ENCODE measurements at places on chromosomes 2 and 18.

DNA sequence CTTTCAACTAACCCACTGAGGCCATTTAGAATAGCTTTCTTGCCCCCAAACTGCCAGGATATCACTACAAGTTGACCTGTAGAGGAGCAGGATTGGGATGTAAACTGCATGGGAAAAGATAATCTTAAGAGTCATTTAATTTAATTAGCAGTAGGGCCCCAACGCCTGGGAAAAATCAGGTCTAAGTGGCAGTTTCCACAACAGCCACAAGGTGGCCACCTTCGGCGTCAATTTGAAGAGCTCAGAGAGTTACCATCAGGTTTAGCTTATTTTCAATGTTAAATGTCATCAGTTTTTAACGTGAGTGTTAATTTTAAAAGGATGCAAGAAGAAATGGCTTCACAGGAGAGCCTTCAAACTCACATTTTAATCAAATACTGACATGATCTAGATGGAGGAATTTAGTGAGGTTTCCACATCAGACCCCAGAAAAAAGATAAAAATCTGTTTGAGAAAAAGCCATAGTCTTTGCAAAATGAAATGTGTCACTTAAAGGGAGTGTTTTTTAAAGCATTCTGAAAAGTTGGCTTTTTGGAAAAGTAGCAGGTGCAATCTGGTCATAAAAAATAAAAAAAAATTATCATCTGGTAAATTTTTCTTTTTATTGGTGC lies 77.3 kb upstream of the UPP2 start:
- peak; percentile 17 for DNase-seq

DNA sequence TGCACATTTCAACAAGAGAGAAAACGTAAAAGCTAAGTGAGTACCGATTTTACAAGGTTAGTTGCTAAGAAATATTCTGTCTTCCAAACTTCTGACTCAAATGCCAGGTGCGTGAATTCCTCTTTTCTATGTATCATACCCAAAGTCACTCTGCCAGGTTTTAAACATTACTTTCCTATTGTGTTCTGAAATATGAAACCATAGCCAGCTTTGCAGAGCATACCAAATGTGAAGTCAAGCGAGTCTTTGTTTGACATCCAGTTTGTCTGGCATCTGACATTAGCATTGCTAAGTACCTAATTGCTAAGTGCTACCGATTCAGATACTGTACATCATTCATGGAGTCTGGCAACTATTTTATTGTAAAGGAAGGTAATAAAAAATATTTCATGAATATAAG lies 321.9 kb upstream of the GALNT5 start:
- DNase-seq = no peak

DNA sequence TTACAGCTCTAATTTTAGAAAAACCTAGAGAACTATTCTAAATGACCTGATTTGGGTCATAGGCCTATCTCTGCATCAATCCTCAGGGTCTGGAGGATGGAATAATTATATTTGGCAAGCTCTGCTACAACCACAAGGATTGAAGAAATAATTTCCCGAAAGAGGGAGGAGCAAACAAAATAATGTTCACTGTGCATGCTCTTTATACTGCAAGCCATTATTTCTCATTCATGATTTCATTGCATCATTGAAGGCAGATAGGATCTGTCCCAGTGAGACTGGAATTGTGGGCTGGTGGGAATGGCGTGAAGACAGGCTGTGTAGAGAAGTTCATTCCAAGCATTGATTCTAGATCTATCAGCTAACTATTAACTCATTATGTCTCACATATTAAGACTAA lies 12.7 kb upstream of the MAPRE2 start:
- no peak for DNase-seq

GRCh38 chr2:42558827-42559226 lies 9.6 kb upstream of the MTA3 start:
- no peak for DNase-seq

GRCh38 chr2:19809206-19809605 lies 92.6 kb downstream of the TTC32 start:
- DNase-seq = no peak

DNA sequence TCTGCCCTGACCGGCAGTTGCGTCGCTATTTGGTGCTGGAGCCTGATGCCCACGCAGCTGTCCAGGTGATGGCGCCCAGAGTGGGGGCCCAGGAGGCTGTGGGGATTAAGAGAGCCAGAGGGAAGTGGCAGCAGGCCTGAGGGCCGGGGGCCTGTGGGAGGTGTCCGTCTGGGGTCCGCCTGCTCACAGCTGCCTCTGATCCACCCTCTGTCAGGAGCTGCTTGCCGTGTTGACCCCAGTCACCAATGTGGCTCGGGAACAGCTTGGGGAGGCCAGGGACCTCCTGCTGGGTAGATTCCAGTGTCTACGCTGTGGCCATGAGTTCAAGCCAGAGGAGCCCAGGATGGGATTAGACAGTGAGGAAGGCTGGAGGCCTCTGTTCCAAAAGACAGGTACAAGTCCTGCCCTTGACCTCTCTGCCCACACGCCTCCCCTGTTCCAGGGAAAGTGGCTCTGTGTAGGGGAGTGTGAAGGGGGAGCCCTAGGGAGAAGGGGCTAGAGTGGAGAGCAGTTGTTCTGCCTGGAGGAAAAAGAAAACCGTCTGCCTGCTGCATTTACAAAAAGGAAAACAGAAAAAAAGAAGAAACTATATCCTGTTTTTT lies 11.6 kb downstream of the STK11IP start:
- no peak for DNase-seq

DNA sequence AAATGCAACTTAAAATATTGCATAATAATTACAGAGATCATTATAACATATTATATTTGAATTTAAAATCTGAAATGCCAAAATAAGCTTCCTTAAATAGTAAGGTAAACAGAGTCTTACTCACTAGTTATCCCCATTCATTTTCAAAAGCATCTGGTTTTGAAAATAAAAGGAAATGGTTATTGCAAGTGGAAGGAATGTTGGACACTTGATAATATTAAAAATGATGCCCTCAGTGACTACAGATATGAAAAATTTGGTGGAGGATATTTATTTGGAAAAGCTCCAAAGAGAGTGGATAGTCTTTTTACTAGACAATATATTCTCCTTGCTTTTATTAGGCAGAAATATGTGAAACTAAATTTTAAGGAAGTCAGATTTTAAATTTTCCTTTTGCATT lies 39.7 kb downstream of the CDH19 start:
- no peak for DNase-seq

- DNase-seq = no peak
These were observed 757 bp downstream of the HDHD2 start for GRCh38 chr18:47149457-47150028.

DNA sequence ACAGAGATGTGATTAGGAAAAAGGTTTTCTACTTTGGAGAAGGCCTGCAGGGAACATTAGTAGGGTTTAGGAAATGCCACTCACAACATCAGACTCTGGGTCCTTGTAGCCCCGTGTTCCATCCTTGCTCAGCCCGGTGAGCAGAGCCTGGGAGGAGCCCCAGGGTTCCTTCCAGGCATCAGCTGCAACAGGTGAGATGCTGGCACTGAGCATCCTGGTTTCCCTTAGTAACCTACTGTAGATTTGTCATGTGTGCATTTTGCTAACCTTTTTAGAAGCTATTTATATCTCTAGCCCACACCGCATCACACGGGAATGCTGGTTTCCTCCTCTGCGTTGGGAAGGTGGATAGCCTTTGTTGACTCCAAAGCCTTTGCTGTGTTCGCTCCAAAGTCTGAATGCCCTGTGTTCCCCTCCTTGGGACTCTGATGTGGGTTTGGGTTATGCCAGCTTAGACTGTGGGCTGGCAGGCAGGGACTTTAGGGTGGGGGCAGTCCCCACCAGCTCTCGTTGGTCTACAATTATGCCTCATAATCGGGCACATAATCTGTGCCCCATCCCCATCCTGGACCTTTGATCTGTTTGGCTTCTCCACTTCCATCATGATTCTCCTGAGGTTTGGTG lies 69.3 kb downstream of the TMEM247 start:
- no peak for DNase-seq

DNA sequence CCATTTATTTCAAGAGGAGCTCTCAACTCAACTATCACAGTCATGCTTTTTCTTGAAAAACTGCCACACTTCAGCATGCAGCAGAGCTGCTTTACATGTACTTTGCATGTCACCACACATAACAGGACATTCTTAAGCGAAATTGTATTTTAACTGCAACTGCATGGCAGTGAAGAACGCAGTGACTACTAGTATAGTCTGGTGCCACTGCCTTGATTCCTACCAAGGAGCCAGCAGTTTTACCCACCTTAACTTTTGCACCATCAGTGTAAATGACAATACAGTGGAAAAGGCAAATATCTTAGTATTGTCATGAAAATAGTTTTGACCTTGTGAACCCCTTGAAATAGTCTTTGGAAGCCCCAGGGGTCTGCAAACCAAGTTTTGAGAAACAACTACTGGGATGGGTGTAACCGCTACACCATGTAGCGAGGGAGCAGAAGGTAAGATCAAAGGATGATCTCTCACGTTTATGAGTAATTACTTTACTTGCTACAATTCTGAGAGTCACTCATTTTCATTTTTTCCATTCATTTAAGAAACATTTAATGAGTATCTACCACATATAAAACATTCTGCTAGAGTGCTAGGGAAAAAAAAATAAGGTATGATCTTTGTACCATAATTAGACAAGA lies 32.3 kb upstream of the MPP4 start:
- DNase-seq = no peak

DNA sequence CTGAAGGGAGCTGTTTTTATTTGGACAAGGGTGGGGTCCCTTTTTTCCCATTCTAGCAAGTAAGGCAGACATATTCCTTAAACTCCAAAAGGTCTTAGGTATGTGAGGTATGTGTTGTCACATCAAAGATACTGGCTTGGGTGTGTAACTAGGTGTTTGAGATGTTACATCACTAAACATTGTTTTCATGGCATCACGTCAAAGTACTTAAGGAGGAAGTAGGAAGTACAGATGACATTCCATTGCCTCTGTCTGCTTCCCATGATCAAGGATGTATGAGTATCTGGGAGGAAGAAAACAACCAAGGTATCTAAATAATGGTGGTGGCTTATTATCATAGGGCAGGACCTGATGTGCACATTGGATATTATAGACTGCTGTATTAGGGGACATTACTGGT lies 39.3 kb downstream of the CD302 start:
- DNase-seq = no peak

- no peak for DNase-seq
These were observed 262.7 kb upstream of the FSIP2 start for GRCh38 chr2:185475914-185476313.

GRCh38 chr2:128354726-128355470 lies 36.2 kb upstream of the HS6ST1 start:
- DNase-seq = no peak

GRCh38 chr18:7492385-7492784 lies 74.7 kb upstream of the PTPRM start:
- no peak for DNase-seq

DNA sequence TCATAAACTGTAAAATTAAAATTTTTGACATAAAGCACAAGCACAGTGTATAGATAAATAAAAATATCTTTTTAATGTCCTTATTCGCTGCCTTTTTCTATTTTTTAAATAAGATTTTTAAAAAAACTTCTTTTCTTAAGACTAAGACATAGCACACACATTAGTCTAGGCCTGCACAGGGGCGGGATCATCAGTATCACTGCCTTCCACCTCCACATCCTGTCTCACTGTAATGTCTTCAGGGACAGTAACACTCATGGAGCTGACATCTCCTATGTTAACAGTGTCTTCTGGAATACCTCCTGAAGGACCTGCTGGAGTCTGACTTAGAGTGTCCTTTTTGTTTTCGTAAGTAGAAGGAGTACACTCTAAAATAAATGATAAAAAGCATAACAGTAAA lies 33.0 kb downstream of the VAPA start:
- no peak for DNase-seq

- DNase-seq = no peak
These were observed 154.4 kb downstream of the CSRNP3 start for GRCh38 chr2:165623783-165624469.

- DNase-seq = no peak
These were observed 9.9 kb upstream of the IL1A start for GRCh38 chr2:112794131-112794733.

GRCh38 chr2:2472044-2472443 lies 141.0 kb upstream of the MYT1L start:
- no peak for DNase-seq

GRCh38 chr2:177633910-177634294 lies 241.3 kb downstream of the AGPS start:
- no peak for DNase-seq

GRCh38 chr2:1842945-1843344 lies 98.6 kb upstream of the PXDN start:
- no peak for DNase-seq

DNA sequence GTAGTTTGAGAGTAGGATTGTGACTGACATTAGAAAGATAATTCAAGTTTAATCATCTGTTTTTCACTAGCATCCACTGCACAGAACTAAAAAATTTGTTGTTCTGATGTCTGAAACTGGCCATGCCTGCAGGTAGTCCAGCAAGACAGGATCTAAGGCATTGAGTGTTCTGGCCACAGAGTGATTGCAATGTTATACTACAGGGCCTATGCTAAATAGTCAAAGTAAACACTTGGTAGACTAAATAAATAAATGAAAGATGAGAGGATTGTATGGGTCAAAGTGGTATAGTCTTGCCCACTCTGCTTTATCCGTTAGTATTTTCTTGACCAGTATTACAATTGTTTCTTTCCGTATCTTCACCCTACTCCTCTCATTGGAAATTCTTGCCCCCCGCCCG lies 27.6 kb upstream of the FANCL start:
- DNase-seq = no peak

GRCh38 chr2:239409976-239410375 lies 9.2 kb upstream of the HDAC4 start:
- no peak for DNase-seq

DNA sequence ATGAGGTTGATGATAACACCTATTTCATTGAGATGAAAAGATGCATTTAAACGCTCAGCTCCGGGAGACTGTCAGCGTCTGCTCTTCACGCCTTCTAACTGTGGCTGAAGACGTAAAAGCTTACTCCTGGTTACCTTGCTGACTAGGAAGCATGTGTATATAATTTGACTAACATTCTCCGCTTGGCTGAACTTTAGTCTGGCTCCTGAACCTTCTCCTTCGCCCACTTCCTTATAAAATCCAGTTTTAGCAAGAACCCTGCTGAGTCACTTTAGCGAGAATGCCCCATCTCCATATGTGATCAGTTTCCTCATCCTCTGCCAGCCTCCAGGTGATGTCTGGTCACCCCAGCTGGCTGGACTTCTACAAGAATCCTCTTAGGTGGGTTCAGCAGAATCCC lies 12.7 kb upstream of the CREG2 start:
- no peak for DNase-seq

GRCh38 chr2:149908726-149909683 lies 321.4 kb upstream of the MMADHC start:
- no peak for DNase-seq

GRCh38 chr2:55761526-55761925 lies 67.9 kb upstream of the PNPT1 start:
- no peak for DNase-seq

DNA sequence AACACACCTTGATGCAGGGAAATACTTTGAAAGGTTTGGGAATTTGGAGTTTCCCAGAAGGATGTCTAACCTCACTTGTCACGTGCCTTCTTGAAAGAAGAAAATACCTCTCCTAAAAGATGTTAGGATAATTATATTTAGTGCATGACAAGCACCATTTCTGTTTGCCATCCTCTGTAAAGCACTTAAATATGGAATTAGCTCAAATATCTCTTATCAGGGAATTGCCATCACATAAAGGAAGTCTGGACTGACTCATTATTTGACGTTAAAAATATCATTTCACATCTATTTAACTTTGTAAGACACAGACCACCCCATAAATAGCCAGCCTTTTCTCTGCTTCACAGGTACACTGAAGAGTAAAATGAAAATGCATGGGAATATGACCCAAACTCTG lies 140.1 kb downstream of the STK39 start:
- DNase-seq = no peak

- DNase-seq = no peak
These were observed 48.5 kb upstream of the PELI1 start for GRCh38 chr2:64192664-64193105.

Measured in stimulated activated CD8-positive, alpha-beta memory T cell treated with anti-CD3 and anti-CD28 coated beads, Interleukin-2, amount 100 ng/mL, for 1 hour (primary cell).